CD4-positive, CD25-positive, alpha-beta regulatory T cell (primary cell): ENCODE measurements at places on chromosomes 2 and 18.

DNA sequence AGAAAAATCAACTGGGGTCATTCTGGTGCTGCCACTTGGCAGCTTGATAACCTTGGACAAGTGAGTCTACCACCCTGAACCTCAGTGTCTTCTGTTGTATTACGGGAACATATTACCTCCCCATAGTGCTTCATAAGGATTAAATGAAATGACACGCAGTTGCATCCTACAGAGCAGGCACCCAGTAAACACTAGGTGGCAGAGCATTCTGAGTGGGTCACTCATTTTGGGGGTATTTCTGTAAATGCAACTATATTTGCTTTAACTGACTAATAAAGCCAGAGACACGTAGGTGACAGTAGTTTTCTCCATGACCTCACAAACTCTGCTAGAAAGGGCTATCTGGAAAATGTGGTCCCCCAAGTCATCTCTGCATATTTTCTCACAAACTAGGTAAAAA is 4.7 kb downstream of the CD226 start:
- DNase-seq: no peak

GRCh38 chr2:66901344-66901743 is 466.4 kb downstream of the MEIS1 start:
- no peak for DNase-seq

- DNase-seq: no peak
Measured at GRCh38 chr2:38515155-38516074, 87.3 kb downstream of the HNRNPLL start.

GRCh38 chr2:6924101-6924923 is 7.1 kb downstream of the RNF144A start:
- no peak for DNase-seq

DNA sequence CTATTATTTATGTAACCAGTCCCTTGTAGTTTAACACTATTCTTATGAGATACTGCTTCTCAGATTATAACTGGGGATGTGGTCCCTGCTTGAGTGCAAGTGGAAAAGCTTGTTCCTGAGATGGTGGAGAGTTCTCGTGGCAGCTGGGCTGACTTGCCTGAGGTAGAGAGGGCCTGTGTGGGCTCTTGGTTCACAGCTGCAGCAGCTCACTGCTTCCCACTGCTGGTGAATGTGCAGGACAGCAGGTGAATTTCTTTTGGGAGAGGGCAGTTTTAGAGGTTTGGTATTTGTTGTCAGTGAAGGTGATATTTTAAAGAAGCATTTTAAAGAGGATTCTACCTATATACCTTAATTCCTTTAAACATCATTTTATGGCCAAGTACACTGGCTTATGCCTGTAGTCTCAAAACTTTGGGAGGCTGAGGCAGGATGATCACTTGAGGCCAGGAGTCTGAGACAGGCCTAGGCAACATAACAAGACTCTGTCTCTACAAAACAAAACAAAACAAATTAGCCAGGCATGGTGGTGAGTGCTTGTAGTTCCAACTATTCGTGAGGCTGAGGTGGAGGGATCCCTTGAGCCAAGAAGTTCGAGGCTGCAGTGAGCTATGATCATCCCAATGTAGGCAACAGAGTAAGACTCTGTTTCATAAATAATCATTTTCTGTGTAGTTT is 94.8 kb downstream of the MTA3 start:
- DNase-seq: peak; percentile 62

- DNase-seq: no peak
Measured at GRCh38 chr2:28219758-28220368, 172.8 kb upstream of the FOSL2 start.

DNA sequence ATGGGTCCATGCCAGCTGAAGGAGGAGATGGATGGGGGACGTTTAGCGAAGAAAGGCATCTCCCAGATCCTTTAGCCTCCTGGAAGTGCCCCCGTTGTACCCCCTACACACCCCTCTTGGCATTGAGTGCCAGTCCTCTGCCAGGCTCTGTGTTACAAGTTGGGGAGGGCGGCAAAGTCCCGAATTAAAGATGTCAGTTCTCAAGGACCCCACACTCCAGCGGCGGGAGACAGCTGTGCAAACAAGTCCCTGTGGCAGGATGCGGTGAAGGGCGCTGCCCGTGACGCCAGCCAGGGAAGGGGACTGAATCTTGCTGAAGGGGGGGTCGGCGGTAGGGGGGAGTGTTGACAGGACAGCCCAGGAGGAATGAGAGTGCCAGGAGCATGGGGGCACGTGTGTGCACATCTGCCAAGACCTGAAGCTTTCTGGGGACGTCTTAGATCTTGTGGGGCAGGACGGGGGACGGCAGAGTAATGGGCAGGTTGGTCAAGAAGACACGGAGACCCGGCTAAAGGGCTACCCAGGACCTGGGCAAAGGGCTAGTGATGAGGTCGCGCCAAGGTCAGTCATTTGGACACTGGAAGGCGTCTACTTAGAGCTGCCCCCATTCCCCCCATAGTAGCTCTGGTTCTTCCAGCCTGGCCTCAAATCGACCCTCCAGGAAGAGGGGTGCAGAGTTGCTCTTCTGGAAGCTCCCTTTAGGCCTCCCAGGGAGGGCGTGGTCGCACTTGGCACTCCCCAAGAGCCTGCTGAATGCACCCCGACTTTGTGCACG is 2.8 kb upstream of the CTDSP1 start:
- DNase-seq: peak; percentile 92

DNA sequence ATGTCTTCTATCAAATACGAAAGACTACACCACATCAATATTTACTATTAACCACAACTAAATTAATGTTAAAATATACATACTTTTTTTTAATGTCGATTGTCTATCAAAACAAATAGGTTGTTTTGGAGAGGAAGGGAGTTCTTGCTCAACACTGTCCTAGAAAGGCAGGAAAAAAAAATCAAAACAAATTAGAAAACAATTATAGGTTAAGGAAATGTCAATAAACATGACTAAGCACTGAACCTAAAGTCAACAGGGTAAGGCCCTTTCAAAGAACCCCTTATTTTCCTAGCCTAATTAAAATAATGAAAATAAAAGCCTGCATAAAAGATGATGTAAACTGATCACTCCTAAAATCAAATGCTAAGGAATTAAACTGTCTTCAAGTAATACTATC is 2.8 kb downstream of the CEP76 start:
- DNase-seq: no peak

DNA sequence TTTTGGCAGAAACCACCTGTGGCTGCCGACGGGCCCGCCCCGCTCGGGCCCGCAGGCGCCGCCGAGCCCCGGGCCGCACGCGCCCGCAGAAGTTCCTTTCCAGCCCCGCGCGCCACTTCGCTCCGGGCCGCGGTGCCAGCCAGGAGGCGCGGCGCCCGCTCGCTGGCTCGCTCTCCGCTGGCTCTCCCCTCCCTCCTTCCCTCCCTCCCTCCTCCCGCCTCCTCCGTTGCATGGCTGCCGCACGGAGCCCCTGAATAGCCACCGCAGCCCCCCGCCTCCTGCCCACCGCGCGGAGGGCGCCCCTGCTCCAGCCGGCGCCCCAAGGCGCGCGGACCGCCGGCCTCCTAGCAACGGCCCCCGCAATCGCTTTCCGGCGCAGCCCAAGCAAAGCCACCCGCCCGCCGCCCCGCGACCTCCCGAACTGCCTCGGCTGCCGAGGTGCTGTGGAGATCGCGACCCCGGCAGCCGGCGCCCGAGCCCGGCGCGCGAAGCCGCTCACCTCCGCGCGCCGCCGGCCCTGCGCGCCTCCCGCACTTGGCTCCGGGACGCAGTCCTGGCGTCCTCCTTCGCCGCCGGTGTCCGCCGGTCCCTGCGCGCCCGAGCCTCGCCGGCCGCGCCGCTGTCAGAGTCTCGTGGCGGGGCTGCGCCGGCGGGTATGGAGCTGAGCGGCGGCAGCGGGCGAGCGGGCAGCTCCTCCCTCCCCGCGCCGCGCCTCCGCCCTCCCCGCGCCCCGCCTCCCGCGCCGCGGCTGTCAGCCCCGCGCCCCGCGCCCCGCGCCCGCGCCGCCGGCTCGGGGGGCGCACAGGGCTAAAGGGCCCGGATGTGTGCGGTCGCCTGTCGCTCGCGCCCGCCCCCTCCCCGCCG is at the start of gene ZBTB7C:
ZBTB7C (minus strand) TSS at position 657 of the 864 bp plus-strand sequence.
- no peak for DNase-seq

GRCh38 chr2:65128297-65129190 is 1.4 kb downstream of the RAB1A start:
- no peak for DNase-seq

GRCh38 chr2:148670773-148671172 is 26.2 kb downstream of the EPC2 start:
- DNase-seq: no peak

GRCh38 chr18:34280000-34280399 is 55.3 kb upstream of the NOL4 start:
- no peak for DNase-seq

DNA sequence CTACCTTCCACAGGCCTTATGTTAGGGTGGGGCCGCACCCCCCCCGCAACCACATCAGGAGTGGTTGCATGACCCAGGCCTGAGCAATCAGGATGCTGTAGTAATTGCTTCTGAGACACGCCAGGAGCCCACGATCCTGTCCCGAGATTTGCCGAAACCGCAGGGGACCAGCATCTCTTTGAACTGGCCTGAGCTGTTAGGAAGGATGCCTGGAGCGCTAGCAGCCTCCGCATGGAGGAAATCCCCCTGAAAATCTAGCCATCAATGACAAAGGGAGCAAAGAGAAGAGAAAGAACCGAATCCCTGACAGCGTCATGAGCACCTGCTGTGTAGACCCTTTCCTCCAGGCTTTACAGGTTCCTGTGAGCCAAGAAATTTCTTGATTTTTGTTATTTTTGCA is 8.7 kb upstream of the TEX44 start:
- DNase-seq: no peak

- no peak for DNase-seq
Measured at GRCh38 chr2:120237491-120237902, 14.3 kb upstream of the TMEM185B start.

DNA sequence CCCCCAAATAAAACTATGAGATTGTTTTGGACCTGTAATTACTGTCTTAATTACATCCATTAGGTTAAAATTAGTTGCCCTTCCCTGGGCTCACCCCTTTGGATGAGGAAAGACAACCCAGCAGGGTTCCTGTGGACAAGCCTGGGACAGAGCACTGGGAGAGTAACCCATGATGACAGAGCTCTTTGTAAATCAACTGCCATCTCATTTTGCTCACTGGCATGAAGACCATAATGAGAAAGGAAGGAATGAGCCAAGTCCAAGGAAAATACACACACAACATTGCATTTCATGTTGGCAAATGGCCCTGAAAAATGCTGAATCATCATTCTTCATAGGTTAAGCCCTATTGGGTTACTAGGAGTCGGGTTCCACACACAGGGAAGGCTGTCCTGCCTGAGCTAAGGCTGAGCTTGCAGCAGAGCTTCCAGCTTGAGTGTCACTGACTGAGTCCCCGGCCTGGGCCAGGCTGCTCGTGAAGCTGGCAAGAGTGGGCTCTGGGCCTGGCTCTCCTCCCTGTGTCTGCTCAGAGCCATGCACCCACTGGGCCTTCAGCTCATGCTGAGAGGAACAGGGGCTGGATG is 94.1 kb upstream of the ACAA2 start:
- no peak for DNase-seq

DNA sequence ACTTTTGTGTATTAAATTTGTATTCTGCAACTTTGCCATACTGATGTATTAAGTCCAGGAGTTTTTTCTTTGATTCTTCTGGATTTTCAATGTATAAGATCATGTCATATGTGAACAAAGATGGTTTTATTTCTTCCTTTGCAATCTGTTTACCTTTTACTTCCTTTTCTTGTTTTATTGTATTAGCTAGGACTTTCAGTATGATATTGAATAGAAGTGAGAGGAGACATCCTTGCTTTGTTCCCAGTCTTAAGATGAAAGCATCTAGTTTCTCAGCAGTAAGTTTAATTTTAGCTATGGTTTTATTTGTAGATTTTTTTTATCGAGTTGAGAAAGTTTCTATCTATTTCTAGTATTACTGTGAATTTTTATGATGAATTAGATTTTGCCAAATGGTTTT is 25.5 kb downstream of the VRK2 start:
- no peak for DNase-seq

DNA sequence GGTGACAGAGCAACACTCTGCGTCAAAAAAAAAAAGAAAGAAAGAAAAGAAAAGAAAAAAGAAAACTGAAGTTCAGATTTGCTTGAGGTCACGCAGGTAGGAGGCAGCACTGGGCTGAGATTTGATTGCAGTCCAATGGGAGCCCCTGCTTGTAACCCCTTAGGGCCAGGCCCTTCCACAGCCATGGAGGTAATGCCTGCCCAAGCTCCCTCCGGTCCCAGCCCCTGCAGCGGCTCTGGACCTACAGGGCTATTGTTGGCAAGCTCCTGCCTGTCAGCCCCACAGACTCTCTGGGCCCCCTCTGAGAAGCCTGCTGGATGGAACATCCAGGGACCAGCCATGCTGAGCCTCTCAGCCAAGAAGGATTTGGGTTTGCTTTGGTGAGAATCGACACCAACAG is 12.2 kb downstream of the ZFP36L2 start:
- DNase-seq: no peak

DNA sequence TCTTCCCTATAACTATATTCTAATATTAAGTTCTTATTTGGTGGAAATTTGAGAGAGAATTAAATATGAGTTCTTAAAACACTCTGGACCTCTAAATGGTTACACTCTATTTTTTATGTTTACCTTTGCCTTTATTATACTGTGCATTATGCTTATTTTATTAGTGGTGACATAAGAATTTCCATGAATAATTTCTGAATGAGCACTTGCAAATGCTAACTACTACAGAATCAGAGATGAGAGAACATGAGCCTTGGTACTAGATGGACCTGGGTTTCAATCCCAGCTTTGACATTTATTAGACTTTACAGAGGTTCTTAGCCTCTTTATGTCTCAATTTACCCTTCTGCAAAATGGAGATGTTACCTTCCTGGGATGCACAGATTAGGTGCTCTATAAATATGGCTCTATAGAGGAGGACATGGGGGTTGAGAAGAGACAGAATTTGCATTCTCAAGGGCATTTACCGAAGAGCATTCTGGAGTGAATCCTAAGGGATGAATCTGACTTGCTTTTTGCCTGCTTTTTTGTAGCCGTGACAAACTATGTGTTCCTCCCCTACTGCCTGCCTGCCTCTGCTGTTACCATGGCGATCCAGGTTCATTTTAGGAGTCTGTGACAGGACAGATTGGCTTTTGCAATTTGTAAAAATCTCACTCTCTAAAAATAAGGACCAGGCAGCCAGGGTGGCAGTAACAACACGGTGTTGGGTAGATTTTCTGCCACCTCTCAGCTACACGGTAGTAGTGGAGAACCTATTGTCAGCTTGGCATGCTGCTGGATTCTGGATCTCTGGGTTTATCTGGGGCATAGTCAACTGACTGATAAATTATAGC is 20.7 kb upstream of the CNRIP1 start:
- no peak for DNase-seq

- DNase-seq: no peak
Measured at GRCh38 chr2:84492571-84492970, 23.7 kb upstream of the DNAH6 start.

GRCh38 chr2:49404108-49404507 is 249.8 kb upstream of the FSHR start:
- no peak for DNase-seq

GRCh38 chr18:40058811-40059570 is 1896.0 kb upstream of the PIK3C3 start:
- no peak for DNase-seq

- peak; percentile 18 for DNase-seq
Measured at GRCh38 chr2:55616551-55617174, 759 bp downstream of the PPP4R3B start.
